Stimulated activated CD8-positive, alpha-beta memory T cell treated with anti-CD3 and anti-CD28 coated beads, Interleukin-2, amount 100 ng/mL, for 1 hour (primary cell): ENCODE measurements at places on chromosomes 7 and 10.
A peak's percentile ranks its signal among the peaks of the same experiment; 100 is the strongest.

GRCh38 chr10:16891375-16892313 is 74.4 kb upstream of the RSU1 start:
- DNase-seq, result no peak

DNA sequence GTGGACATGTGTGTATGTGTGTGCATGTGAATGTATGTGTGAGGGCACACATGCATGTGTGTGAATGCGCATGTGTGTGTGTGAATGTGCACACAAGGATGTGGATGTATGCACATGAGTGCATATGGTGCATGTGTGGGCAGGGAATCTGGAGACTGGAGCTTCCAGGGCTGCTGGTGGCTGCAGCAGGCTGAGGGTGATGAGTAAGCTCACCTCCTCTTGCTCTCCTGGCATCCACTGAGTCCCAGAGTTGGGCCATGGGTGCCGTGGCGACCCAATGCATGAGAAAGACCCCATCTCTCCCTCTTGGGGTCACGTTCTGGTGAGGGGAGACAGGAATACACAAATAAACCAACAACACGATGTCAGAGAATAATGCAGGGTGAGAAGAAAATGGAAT is 33.3 kb upstream of the COL13A1 start:
- no peak for DNase-seq

DNA sequence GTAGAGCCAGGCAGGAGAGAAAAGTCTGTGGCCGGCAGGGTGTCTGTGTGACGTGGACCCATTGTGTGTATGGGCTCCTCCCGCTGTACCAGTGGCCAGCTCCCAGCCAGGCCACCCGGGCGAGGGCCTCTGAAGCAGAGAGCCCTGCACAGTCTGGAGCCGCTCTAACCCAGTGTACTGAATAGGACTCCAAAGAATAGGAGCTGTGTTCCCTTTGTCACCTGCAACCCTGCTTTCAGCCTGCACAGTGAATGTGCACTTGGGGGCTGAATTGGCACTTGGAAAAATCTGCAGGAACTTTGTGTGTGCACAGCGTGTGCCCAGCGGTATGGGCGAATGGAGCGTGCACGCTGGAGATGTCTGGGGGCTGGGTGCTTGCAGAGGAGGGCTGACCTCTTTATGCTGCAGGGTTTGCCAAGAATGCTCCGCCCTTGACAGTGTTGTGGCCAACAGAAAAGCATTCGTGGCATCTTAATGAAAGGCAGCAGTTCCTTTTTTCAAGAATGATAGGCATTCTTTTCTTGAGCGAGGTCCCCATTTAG is 216.2 kb downstream of the AUTS2 start:
- no peak for DNase-seq

- DNase-seq, result no peak
Observed at GRCh38 chr10:97851341-97852001, 1.8 kb downstream of the GOLGA7B start.

DNA sequence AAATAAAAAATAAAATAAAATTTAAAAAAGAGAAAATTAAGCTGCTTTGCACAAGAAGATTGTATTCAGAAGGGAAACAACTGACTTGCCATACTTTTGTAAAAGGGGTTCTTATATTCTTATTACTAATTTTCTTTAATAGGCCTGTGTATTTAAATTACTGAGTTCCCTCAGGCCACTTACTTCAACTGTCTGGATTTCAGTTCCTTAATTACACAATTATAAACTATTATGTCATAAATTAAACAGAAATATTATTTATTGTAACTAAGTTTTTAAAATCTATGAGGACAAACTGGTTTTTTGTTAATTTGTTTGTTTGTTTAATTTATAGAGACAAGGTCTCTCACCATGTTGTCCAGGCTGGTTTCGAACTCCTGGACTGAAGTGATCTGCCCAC is 22.4 kb upstream of the MICU1 start:
- DNase-seq, result no peak

GRCh38 chr7:158309868-158310763 is 277.5 kb downstream of the PTPRN2 start:
- DNase-seq, result no peak

DNA sequence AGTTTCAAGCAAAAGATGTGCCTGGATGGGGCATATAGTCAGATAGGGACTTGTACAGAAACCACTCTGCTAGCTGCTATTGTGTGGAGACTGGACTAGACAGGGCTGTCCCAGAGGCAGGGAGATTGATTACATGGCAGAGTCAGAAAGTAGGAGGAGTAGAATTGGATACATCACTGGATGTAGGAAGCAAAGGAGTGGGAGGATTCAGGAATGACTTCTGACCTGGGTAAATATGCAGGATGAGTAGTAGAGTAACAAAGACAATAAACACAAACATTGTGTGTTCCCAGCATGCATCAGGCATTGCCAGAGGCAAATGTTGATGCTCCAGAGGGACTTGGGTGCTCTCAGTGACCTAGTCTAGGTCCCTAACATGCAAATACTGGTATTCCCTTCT is 30.9 kb upstream of the MAT1A start:
- DNase-seq, result no peak

GRCh38 chr7:148535217-148535616 is 55.3 kb upstream of the C7orf33 start:
- DNase-seq, result no peak

DNA sequence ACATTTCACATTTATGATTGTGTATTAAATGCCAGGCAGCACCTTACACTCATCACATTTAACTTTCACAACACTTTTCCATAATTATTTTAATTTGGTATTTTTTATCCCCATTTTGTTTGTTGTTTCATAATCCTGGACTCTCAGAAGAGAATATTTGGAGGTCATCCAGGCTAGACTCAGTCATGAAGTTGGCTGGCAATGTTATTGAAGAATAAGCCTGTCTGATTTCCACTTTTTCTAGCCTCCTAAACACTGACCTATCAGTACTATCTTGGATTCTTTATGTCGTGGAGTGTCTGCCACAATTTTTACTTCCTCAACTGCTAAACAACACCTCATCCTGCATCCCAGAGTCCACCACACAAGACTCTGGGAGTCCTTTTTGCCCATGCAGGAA is 372.3 kb upstream of the NRP1 start:
- no peak for DNase-seq

DNA sequence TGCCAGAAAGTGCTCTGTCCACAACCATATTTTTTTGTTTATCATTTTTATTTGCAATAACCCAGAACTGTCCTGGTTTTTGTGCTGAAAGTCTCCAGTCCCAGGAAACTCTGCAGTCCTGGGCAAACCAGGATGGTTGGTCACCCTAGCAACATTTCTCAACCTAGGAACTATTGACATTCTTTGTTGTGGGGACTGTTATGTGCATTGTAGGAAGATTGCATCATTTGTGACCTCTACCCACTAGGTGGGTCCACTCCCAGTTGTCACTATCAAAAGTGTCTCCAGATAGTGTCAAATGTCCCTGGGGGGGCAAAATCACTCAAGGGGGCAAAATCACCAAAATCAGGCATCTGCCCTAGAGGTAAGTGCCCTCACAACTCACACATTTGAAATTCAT is 14.0 kb upstream of the SRI start:
- no peak for DNase-seq

GRCh38 chr10:103828587-103829197 is 26.7 kb downstream of the SH3PXD2A start:
- DNase-seq, result no peak

DNA sequence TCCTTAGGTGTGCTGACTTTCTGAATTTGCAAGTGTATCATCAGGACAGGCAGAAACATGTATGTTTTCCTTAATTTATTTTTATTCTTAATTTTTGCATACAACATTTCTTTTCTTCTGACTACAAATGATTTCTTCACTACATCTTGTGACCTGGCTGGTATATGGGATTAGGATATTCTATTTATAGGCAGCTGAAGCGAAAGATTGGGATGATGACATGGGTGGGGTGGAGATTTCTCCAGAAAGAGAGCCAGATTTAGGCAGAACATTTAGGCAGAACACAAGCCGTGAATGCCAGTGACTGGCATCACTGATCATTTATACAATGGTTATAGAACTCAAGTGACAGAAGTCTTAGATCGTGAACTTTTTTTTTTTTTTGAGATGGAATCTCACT is 256.7 kb downstream of the KLF6 start:
- no peak for DNase-seq

- peak; percentile 11 for DNase-seq
Observed at GRCh38 chr7:107725138-107725740, 18.7 kb upstream of the CBLL1 start.

DNA sequence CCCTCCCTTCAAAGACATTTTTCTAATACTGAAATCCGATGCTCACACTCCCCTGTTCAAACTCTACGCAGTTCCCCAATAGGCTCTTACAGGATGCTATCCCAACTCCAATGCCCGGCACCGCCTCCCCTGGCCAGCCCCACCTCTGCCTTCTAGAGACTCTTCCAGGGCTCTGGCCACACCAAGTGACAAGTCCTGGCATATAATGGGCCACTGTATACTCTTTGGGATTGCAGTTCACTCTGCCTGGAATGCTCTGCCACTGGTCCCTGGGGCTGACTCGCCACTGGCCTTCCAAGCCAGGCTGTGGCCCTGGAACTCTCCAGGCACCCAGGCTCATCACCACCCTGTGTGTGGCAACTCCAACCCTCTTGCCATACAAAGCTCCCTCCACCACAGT is 3.1 kb upstream of the BRI3 start:
- DNase-seq, result no peak

DNA sequence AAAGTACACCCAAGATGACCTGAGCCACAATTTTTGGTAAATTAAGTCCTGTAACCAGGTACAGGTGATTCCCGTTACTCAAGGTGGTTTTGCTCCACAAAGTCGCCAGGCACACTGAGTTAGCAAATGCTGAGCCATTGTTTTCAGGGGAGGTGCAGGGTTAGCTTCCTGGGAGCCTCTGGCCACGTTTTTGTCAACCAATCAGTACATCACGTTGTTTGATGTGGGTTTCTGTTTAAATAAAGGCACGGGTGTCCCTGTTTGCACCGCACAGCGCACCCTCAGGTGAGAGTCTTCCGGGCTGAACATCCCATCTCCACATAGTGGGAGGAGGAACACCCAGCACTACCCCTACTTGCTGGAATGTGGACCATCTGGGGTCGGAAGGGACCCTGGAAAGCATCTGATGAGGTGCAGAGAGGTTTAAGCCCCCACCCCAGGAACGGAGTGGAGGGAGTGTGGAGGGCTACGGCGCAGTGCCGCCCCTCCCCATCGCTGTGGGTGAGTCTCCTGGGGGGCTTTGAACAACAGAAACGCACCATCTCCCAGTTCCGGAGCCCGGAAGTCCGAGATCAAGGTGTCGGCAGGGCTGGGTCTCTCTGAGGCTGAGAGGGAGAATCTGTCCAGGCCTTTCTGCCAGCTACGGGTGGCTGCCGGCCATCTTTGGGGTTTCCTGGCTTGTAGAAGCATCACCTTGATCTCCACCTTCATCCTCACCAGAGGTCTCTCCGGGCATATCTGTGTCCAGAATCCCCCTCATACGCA is 42.5 kb downstream of the PRKAG2 start:
- no peak for DNase-seq

GRCh38 chr10:67934336-67934735 is 49.9 kb downstream of the SIRT1 start:
- DNase-seq, result no peak

DNA sequence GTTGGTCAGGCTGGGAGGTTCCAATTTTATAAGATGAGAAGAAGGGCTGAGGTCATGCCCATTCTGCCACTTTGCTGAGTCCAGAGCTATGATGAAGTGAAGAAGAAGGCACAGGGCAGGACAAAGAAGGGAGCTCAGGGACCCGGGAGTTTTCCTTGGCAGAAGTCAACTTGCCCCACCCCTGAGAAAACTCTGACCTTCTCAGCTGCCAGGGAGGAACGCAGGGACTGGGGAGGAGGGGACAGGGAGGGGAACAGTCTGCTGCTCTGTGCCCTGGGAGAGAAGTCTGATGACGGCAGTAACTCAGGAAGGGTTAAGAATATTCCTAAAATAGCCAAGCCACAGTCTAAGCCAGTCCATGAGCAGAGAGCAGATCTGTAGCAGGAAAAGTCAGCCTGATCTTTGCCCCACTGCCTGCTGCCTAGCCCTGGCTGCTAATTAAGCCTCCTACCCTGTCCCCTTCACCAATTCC is 11.7 kb downstream of the ADIRF start:
- no peak for DNase-seq

DNA sequence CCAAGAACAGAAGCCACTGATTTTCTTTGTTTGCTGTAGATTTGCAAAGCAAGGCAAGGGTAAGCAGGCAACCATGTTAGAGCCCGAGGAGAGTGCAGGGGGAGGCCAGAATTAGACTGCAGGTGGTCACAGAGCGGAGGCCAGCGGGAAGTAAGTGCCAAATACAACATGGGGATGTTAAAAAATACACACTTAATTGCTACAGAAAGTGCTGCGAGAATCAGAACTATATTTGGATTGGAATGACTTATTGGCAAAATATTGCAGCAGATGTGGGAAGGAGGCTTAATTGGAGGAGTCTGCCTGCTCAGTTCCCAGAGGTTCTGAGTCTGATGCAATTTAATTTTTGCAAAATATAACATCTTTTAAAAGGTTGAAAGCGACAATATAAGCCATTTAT is 49.7 kb upstream of the ADCY1 start:
- DNase-seq, result no peak

GRCh38 chr10:78634389-78634815 is 434.4 kb upstream of the ZMIZ1 start:
- DNase-seq, result no peak

- DNase-seq, result no peak
Observed at GRCh38 chr10:31431021-31431420, 112.0 kb downstream of the ZEB1 start.

DNA sequence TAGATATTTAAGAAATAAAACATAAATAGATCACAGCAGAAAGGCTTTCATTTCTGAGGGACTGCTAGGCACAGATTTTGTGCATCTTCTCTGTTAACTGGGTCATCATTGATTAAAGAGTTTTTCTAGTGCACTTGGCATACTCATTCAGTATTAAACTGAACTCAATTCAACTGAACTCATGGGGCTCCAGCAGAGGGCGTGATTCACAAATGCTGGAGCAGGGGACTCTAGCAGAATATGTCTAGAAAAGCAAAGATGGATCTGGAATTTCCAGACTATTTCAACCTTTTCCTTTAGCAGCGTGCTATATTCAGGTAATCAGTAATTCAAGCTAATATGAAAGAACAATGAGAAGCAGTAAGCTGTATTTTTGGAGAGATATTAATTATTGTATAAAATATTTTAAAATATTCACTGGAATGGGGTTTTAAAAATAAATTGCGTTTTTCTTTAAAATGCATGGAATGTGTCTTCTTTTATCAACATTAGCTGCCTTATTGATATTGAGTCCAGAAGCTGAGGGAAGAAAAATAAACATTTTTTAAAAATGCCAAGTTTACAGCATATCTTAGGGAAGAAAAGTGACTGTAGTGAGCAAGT is 296.8 kb upstream of the CACNA2D1 start:
- DNase-seq, result no peak

DNA sequence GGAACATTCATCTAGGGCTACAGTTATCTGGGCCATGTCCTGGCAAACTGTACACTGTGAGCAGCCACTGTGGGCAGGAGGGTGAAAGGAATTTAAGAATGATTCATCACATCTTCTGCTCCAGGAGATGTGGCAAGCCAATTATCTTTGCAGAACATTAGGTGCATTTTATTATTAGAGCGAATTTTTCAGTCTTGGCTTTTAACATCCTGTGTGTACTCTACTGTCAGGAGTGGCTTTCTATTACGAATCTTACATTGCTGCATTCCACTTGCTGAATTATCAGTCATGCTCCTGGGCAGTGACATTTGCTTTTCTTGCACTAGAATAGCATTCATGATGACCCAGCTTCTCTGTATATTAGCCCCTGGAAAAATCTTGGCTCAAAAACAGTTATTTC is 109.2 kb upstream of the TARP start:
- no peak for DNase-seq

- no peak for DNase-seq
Observed at GRCh38 chr7:30188811-30189210, 54.0 kb downstream of the MTURN start.

- DNase-seq, result no peak
Observed at GRCh38 chr7:124033095-124033806, 384 bp upstream of the TMEM229A start.
